ENCODE measurements at places on chromosomes 13 and 19.

GRCh38 chr19:1762243-1763117, 9.2 kb downstream of the ONECUT3 start:
- DNase-seq, result no peak

DNA sequence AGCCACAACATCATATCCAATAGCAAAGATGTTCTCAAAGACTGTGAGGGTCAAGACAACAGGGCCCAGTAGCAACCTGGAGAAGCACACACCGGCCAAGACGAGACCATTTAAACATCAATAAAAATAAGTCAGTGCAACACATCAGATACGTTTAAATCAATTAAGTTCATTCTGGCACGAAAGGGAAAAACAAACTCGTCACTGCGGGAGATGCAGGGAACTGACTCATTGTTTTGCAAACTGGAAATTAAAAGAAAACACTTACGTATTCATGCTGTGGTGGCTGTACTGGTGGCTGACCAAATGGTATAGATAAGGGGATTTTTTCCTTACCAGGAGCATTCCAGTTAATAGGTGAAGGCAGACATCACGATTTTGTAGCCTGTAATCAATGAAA, 26.3 kb upstream of the SLC15A1 start:
- DNase-seq, result no peak

- DNase-seq, result no peak
Measured at GRCh38 chr19:4908360-4908759, 941 bp upstream of the UHRF1 start.

DNA sequence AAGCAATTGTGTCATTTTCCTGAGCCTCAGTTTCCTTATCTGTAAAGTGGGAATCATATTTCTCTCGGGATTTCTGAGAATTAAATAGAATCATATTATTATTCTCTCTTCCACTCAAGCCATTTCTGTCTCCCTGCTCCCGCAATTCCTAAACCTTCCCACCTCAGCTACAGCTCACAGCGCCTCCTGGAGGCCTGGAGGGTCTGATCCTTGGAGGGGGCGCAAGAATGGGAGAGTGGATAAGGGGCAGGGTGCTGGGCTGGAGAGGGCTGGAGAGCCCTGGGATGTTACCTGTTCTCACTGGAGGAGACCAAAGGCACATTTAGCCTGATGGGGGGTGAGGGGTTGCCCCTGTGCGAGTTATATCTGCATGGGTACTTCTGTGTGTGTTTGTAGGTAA, 31.1 kb upstream of the CYP2S1 start:
- peak; percentile 44 for DNase-seq

GRCh38 chr19:19461671-19462622, 53.4 kb downstream of the TSSK6 start:
- DNase-seq, result no peak

GRCh38 chr19:3108775-3109174, 14.6 kb downstream of the GNA11 start:
- DNase-seq, result peak; percentile 67

- DNase-seq, result no peak
Measured at GRCh38 chr13:59951011-59951410, 212.7 kb downstream of the DIAPH3 start.
